ENCODE measurements at places on chromosomes 12 and 14. TPM values are rescaled to one million over a fixed set of nuclear protein-coding genes. Genes with fewer than 3 reads are reported as not detected.

The GLIPR1L1 gene
- total RNA-seq = not detected

The LIN7A gene
- total RNA-seq = 10.0 TPM

The CGRRF1 gene
- 11.2 TPM for total RNA-seq

GRCh38 chr12:5581616-5582015 is 149.7 kb downstream of the NTF3 start:
- H3K4me3 ChIP-seq = no peak overlapping the region
- peaks cover 5% of the 10 kb centered on the region for H3K27me3 ChIP-seq
- H3K27ac ChIP-seq = no peak overlapping the region
- H3K36me3 ChIP-seq = no peaks in the 10 kb centered on the region
- no peak for DNase-seq

- H3K27ac ChIP-seq = no peak overlapping the region
- no peaks in the 10 kb centered on the region for H3K27me3 ChIP-seq
- no peaks in the 10 kb centered on the region for H3K4me1 ChIP-seq
These were observed 265.9 kb upstream of the PRICKLE1 start for GRCh38 chr12:42855362-42855950.

DNA sequence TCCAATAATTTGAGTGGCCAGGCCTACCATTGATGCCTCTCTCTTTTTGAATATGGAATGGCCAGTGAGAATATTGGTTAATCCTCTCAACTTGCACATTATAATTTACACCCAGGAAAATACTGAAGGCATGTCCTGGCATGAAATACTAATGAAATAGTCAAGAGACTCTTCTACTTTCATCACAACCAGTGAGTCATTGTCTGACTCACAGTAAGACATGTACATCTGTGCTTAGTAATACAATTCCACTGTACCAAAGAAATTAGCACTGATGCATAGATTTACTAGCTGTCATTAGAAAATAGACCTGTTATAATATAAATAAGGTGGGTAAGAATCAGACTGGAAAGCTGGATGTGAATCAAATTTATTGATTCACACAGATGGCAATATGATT is 31.6 kb downstream of the KCNC2 start:
- no peaks in the 10 kb centered on the region for H3K4me1 ChIP-seq
- no peaks in the 10 kb centered on the region for H3K27me3 ChIP-seq
- peak; percentile 48 for DNase-seq
- no peaks in the 10 kb centered on the region for H3K36me3 ChIP-seq
- H3K27ac ChIP-seq = no peak overlapping the region
